ENCODE measurements at places on chromosomes 11 and 22.

DNA sequence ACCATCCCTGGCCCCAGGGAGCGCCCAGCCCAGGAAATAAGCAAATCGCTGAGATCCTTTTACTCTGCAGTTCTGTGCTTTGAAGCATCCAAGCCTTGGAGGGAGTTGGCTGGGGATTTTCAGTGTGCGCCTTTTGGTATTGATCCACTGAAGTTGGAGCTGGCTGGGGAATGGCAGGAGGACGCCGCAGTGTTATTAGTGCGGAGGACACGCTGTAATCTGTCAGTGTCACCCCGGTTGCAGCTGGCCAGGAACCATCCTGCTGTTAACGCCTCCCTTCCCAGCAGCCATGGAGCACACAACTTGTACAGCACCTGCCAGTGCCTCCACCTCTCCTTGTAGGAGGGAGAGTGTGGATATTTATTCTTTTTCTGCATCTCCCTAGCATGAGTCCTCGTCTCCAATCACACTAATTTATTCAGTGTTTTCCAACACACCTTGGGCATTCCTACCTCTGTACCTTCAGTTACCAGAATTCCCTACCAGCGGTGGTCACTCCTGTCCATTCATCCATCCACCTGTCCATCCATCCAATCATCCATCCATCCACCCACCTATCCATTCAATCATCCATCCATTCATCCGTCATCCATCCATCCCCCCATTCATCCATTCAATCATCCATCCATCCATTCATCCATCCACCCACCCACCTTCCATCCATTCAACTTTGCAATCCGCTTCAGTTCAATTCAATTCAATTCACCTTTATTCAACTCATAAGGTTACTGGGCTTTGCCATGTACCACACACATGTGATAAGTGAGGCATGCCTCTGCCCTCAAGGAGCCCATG is 21.9 kb upstream of the EIF3D start:
- DNase-seq = no peak
- no peak overlapping the region for H3K4me3 ChIP-seq
- peaks cover 33% of the 10 kb centered on the region for H3K27me3 ChIP-seq
- H3K36me3 ChIP-seq = no peaks in the 10 kb centered on the region
- H3K27ac ChIP-seq = no peak overlapping the region

- no peaks in the 10 kb centered on the region for H3K4me1 ChIP-seq
- DNase-seq = no peak
- no peaks in the 10 kb centered on the region for H3K36me3 ChIP-seq
- no peaks in the 10 kb centered on the region for H3K27me3 ChIP-seq
- no peak overlapping the region for H3K27ac ChIP-seq
- no peak overlapping the region for H3K4me3 ChIP-seq
Measured at GRCh38 chr11:43035086-43035485, 276.7 kb upstream of the API5 start.

DNA sequence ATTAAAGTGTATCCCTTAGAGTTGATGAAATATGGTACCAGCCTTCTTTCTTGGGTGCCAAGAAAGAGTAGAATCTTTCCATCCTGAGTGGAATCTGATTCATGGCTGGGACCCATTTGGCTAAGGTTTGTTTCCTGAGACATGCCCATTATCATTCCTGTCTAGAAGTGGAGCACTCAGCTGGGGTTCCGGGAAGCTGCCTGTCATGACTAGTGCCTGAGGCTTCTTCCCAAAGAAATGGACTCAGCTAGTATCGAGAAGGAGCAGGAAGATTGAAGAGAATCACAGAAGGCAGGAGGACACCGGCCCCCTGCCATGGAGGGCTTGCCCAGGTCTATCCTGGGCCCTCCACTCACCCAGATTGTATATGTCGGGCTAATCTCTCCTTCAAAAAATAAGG is 57.6 kb downstream of the KREMEN1 start:
- no peak overlapping the region for H3K4me3 ChIP-seq
- DNase-seq = no peak
- H3K27me3 ChIP-seq = no peaks in the 10 kb centered on the region
- peaks cover 12% of the 10 kb centered on the region for H3K4me1 ChIP-seq
- H3K36me3 ChIP-seq = peaks cover 17% of the 10 kb centered on the region

- no peak for DNase-seq
- H3K4me3 ChIP-seq = no peak overlapping the region
- peaks cover 4% of the 10 kb centered on the region for H3K36me3 ChIP-seq
- H3K27me3 ChIP-seq = no peaks in the 10 kb centered on the region
- no peak overlapping the region for H3K27ac ChIP-seq
- H3K4me1 ChIP-seq = peaks cover 6% of the 10 kb centered on the region
Measured at GRCh38 chr11:89447845-89448244, 43.3 kb downstream of the NOX4 start.

GRCh38 chr22:17191163-17191784 is 28.0 kb downstream of the ADA2 start:
- H3K27me3 ChIP-seq = no peaks in the 10 kb centered on the region
- H3K27ac ChIP-seq = no peak overlapping the region
- H3K4me3 ChIP-seq = no peak overlapping the region
- DNase-seq = no peak
- peaks cover 11% of the 10 kb centered on the region for H3K36me3 ChIP-seq

DNA sequence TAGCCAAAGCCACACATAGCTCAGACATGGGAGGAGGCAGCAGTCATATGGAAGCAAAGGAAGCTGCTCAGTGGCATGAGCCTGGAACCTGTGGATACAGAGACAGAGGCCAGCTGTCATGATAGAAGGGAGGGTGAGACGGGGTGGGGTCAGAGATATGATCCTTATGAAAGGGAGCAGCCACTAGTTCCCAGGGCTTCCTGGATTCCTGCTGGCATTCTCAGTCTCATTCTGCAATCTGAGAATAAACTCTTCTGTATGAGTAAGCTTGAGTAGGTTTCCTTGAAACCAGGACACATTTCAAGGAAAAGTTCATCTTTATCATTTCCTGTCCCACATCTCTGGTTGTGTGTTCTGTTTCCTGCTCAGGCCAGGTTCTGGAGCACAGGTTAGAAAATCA is 220.2 kb upstream of the SNX19 start:
- DNase-seq = no peak
- peaks cover 4% of the 10 kb centered on the region for H3K4me1 ChIP-seq
- no peak overlapping the region for H3K27ac ChIP-seq
- peaks cover 8% of the 10 kb centered on the region for H3K27me3 ChIP-seq

GRCh38 chr22:46119093-46119728 is 31.1 kb upstream of the PPARA start:
- no peaks in the 10 kb centered on the region for H3K36me3 ChIP-seq
- DNase-seq = no peak
- no peak overlapping the region for H3K4me3 ChIP-seq
- no peaks in the 10 kb centered on the region for H3K4me1 ChIP-seq

DNA sequence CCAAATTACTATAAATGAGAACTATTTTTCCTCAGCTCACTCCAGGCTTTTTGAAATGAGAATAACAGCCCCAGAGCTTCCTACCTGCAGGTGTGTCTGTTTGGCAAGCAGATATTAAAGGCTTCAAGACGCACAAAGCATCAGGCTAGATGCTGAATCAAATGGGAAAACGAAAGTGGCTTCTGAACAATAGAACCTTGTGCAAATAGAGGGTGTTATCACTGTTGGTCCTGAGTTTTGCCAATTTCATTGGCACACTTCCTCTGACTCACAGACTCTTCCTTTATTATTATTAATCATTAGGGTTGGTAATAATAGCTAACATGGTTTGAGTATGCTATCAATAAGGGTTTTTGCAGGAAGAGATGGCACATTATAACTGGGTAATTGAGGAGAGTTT is 13.4 kb downstream of the SYT13 start:
- DNase-seq = no peak
- peaks cover 14% of the 10 kb centered on the region for H3K4me1 ChIP-seq
- peaks cover 12% of the 10 kb centered on the region for H3K27me3 ChIP-seq
- H3K27ac ChIP-seq = no peak overlapping the region

DNA sequence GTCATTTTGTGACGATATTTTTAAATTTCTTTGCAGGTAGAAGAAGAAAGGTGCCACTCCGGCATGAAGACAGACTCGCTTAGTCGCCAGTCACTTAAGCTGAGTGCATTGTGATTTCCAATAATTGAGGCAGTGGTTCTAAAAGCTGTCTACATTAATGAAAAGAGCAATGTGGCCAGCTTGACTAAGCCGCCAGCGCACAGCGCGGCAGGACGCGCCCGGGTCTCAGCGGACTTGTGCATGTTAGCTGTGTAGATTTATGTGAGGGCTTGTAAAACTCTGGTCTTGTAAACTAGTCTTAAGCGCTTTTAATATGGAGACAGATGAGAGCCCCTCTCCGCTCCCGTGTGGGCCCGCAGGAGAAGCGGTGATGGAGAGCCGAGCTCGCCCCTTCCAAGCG is 5.6 kb downstream of the DGCR8 start:
- peaks cover 43% of the 10 kb centered on the region for H3K4me1 ChIP-seq
- peaks cover 26% of the 10 kb centered on the region for H3K36me3 ChIP-seq
- H3K4me3 ChIP-seq = no peak overlapping the region
- no peak overlapping the region for H3K27ac ChIP-seq
- H3K27me3 ChIP-seq = no peaks in the 10 kb centered on the region
- no peak for DNase-seq

DNA sequence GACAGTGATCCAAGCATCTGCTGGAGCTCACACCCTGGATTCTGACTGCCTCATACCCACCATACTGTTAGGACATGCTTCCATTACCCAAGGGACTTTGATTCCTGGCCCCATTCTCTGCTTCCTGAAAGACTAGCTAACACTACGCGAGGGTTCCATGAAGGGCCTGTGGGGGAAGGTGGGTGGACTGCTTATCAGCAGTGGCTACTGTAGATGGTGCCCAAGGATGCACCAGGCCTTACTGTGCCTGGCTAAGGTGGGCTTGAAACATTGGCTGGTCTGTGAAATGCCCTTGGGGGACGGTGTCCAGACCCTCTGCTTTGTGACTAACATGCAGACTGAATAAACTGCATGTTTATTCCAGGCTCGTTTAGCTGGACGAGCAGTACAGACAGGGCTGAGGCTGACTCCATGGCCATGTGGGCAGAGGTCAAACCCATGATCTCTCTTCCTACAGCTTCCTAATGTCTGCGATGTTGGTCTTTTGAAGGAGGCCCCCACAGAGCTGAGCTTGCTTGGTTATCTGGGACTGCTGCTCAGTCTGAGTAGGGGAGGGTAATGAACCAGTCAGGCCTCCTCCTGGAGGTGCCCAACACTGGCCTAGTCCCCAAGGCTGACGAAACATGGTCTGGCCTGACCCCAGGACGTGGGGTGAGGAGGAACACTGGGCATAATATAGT is 48.3 kb upstream of the PHOX2A start:
- DNase-seq = no peak
- H3K36me3 ChIP-seq = peaks cover 3% of the 10 kb centered on the region
- no peaks in the 10 kb centered on the region for H3K4me1 ChIP-seq
- H3K27me3 ChIP-seq = no peaks in the 10 kb centered on the region
- no peak overlapping the region for H3K27ac ChIP-seq

DNA sequence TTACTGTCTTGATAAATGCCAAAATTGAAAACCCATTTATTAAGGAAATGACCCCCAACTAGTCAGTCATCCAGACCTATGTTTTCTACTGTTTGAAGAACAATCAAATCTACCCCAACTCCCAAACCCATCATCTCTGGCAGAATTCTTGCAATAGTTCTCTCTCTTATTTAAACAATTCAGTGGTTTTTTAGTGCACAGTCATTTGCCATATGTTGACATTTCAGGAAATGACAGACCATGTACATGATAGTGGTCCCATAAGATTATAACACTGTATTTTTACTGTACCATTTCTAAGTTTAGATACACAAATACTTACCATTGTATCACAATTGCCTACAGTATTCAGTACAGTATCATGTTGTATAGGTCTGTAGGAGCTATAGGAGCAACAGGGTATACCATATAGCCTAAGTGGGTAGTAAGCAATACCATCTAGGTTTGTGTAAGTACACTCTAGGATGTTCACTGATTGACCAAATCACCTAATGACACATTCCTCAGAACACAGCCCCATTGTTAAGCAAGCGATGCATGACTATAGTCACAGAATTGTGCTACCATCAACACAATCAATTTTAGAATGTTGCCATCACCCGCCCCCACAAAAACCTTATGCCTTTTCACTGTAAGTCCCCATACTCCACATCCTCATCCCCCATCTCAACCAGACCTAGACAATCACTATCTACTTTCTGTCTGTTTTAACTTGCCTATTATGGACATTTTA is 41.8 kb downstream of the MMP20 start:
- no peaks in the 10 kb centered on the region for H3K36me3 ChIP-seq
- no peak overlapping the region for H3K4me3 ChIP-seq
- no peaks in the 10 kb centered on the region for H3K27me3 ChIP-seq
- peaks cover 11% of the 10 kb centered on the region for H3K4me1 ChIP-seq
- DNase-seq = no peak

GRCh38 chr22:45991098-45991497 is 14.1 kb upstream of the WNT7B start:
- H3K27ac ChIP-seq = no peak overlapping the region
- no peak for DNase-seq
- H3K36me3 ChIP-seq = no peaks in the 10 kb centered on the region
- H3K4me1 ChIP-seq = no peaks in the 10 kb centered on the region

DNA sequence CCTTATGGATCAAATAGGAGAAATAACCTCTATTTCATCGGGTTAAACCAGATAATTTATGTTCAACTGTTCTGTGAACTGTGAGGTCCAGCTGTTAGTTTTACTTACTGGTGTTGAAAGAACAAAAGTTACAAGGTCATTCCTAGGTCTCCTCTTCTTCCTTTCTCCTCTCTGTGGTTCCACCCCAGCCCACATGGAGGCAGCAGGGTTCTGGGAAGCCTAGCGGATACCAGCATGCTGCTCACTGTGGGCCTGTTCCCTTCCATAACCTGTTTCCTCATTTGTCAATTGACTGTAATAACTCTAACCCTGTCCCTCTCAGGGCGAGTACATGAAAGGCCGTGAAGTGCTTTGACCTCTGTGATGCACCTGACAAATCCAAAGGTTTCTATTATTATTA is 27.8 kb downstream of the RELT start:
- H3K4me3 ChIP-seq = no peak overlapping the region
- no peak overlapping the region for H3K27ac ChIP-seq
- peaks cover 8% of the 10 kb centered on the region for H3K36me3 ChIP-seq
- H3K27me3 ChIP-seq = no peaks in the 10 kb centered on the region

- DNase-seq = no peak
- H3K27ac ChIP-seq = no peak overlapping the region
- H3K4me3 ChIP-seq = no peak overlapping the region
- no peaks in the 10 kb centered on the region for H3K36me3 ChIP-seq
Measured at GRCh38 chr11:35930466-35930865, 13.4 kb upstream of the LDLRAD3 start.

GRCh38 chr11:12473381-12473780 is 96.0 kb downstream of the PARVA start:
- peaks cover 19% of the 10 kb centered on the region for H3K36me3 ChIP-seq
- H3K4me1 ChIP-seq = peaks cover 34% of the 10 kb centered on the region
- peak overlapping the region; percentile 35 for H3K4me3 ChIP-seq
- peak overlapping the region; percentile 93 for H3K27ac ChIP-seq

GRCh38 chr11:62468577-62468976 is 49.7 kb downstream of the SCGB1A1 start:
- H3K27ac ChIP-seq = no peak overlapping the region
- H3K27me3 ChIP-seq = peaks cover 4% of the 10 kb centered on the region
- no peak overlapping the region for H3K4me3 ChIP-seq
